ENCODE measurements at places on chromosomes 6 and 20.
A peak's percentile ranks its signal among the peaks of the same experiment; 100 is the strongest.

DNA sequence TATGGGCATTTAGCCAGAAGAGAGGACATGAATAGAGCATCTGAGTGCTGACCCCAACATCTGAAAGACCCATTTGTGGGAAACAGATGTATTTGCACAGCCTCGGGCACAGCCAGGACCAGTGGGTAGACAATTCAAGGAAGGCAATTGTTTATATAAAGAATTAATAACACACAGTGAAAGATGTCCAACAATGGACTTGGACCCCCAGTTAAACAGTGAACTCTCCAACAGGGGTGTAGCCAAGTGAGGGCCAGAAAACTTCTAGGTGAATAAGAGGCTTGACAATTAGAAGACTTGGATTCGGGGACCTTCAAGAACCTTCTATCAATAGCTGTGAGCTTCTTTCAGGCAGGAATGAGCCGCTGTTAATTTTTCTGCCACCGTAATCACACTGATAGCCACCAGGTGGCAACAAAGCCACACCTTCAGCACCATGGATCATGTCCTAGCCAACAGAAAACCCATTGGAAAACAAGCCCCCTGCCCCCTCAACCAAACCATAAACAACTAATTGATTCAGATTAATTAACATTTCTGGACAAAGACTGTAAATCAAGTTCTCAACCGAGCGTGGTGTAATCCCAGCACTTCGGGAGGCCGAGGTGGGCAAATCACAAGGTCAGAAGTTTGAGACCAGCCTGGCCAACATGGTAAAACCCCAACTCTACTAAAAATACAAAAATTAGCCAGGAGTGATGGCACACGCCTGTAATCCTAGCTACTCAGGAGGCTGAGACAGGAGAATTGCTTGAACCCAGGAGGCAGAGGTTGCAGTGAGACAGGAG, 8.8 kb upstream of the SRSF6 start:
- peak; percentile 37 for DNase-seq

- DNase-seq: no peak
Measured at GRCh38 chr20:22341508-22341907, 242.9 kb downstream of the FOXA2 start.

- DNase-seq: no peak
Measured at GRCh38 chr20:25066386-25066785, 8.4 kb upstream of the ACSS1 start.

DNA sequence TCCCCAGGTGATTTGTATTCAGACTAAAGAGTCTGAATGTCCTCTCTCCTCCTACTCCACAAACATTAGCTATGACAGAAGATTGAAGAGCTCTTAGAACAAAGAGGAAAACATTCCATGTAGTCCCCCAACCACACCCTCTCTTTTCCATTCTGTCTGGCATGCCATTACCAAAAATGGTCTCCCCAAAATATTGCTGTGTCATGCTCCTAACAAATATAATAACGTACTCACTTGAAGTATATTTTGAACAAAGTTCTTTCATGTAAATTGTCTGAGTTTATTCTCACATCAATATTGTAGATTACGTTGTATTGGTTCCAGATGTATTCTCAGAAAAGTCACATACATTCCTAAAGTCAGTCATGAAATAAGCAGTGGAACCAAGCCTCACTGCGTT, 467.3 kb upstream of the IRAK1BP1 start:
- no peak for DNase-seq

DNA sequence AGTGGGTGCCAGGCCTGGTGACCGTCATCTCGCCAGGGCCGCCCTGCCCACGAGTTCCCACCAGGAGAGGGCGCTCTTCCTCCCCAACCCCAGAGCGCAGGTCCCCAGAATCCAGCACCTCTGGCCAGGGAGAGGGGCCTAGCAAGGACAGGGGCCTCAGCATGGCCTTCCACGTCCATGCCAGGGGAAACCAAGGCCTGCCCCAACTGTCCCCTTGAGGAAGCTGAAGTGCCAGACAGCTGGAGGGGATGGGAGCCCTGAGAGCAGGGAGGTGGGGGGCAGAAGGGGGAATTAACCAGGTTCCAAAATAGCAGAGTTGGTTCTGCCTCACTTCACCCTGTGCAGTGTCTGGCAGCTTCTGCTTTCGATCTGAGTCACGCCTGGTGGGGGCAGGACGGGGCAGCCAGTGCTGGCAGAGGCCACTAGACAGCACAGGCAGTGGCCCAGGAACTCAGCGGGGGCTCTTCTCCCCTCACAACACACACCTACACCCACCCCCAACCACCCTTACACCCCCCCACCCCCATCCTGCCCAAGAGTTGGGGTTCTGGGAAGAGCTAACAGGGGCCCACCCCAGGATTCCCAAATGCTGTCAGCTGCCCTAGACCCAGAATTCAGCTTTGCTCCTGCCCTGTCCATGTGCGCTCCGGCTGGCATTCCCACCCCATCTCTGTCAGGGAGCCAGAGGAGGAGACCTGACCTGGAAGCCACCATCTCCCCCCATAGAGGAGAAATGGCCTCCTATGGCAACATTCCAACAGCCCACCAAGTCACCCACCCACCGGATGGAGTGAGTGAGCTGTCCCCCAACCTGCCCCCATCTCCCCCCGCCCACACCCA, 29.2 kb downstream of the TFEB start:
- DNase-seq: peak; percentile 14

- DNase-seq: no peak
Measured at GRCh38 chr20:46970937-46971630, 76.4 kb downstream of the EYA2 start.

- peak; percentile 30 for DNase-seq
Measured at GRCh38 chr6:111550953-111551352, 54.7 kb downstream of the TRAF3IP2 start.

DNA sequence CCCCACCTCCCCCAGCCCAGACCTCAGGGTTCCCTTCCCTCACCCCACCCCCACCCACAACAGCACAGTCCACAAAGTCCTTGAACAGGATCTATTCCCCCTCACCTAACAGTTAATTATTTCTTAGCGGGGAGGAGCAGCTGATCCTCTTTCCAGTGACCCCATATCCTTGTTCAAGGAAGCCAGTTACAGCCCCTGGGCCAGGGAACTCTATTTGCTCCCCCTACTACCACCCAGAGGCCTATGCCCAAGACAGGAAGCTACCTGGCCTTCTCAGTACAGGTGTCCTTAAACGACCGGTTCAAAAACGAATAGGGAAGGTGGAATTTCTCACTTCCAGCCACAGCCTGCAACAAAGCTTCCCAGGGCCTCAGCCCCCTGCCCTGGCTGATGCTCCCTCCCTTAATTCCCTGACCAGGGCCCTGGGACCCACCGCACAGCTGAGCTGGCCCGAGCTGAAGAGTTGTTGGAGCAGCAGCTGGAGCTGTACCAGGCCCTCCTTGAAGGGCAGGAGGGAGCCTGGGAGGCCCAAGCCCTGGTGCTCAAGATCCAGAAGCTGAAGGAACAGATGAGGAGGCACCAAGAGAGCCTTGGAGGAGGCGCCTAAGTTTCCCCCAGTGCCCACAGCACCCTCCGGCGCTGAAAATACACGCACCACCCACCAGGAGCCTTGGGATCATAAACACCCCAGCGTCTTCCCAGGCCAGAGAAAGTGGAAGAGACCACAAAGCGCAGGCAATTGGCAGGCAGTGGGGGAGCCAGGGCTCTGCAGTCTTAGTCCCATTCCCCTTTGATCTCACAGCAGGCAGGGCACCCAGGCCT, 778 bp downstream of the MCCD1 start:
- no peak for DNase-seq

GRCh38 chr6:141140905-141141304, 991.8 kb upstream of the GJE1 start:
- no peak for DNase-seq

GRCh38 chr20:31841928-31842327, 3.5 kb downstream of the FOXS1 start:
- no peak for DNase-seq

DNA sequence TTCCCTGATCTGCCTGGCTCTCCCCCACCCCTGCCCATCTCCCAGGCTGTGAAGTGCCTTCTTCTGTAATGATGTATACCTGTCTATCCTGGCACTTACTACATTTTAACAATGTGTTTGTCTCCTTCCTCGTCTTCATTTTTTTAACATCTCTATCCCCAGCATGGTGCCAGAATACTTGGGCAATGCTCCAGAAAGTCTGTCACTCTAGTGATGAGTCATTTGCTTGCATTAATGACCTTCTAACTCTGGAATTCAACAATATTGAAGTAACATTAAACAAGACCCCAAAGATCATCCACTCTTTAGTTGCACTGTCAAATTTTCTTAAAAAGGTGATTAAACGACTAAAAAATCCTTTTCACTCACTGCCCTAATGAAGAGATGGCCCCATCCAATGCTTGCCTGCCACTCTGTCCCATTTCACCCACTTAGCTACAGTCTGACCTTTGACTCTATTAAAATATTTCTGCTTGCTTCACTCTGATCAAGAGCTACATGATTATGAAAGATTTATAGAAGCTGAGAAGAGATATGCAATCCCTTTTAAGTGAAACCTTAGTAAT, 7.7 kb upstream of the KLHL31 start:
- DNase-seq: no peak

- no peak for DNase-seq
Measured at GRCh38 chr6:159127701-159128100, 41.5 kb upstream of the FNDC1 start.

- no peak for DNase-seq
Measured at GRCh38 chr6:3847521-3847920, 1.7 kb upstream of the FAM50B start.

DNA sequence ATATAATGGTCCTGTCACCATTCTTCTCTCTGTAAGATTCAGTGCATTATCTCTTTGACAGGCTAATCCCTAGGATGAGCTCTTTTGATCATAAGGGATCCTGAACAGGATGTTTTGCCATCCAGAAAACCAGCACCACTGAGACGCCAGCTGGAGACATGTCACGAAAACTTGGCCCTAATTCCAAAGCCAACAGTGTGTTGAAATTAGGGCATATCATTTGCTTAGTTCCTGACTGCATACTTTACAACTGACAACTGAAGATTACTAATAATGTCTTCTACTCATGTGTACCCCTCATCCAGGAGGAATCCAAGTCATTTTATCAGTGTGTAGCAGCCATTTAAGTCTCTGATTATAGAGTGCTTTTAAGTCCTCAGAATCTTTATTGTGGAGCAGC, 243.6 kb downstream of the KCNQ5 start:
- DNase-seq: no peak

DNA sequence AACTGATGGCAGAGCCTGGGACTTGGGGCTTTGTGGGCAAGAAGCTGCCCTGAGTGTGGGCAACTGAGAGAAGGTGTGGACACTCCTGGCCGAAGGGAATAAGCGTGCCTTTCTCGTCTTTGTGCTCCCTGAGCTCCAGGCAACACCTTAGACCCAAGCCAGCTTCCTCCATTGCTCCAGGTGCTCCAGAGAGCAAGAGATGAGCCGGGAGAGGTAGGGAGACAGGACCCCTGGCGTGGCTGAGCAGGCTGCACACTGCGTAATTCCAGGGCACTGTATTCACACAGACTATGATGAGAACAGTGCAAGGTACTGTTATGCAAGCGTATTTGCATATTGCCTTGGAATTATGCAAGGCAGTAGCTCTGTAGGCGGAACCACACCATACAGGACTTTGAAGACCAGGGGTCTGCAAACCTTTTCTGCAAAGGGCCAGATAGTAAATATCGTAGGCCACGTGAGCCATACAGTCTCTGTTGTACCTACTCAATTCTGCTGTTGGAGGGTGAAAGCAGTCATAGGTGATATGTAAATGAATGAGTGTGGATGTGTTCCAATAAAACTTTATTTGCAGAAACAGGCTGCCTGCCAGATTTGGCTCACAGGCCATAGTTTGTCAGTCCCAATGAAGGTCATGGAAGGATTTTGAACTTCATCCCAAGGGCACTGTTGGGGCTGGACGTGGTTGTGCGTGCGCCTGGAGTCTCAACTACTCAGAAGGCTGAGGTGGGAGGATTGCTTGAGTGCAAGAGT, 42.1 kb upstream of the FAM83D start:
- no peak for DNase-seq

GRCh38 chr6:40253420-40253819, 319.2 kb upstream of the MOCS1 start:
- DNase-seq: no peak

- no peak for DNase-seq
Measured at GRCh38 chr6:55082021-55082420, 92.3 kb upstream of the HCRTR2 start.

GRCh38 chr6:1226277-1227099, 85.4 kb upstream of the FOXQ1 start:
- DNase-seq: no peak

DNA sequence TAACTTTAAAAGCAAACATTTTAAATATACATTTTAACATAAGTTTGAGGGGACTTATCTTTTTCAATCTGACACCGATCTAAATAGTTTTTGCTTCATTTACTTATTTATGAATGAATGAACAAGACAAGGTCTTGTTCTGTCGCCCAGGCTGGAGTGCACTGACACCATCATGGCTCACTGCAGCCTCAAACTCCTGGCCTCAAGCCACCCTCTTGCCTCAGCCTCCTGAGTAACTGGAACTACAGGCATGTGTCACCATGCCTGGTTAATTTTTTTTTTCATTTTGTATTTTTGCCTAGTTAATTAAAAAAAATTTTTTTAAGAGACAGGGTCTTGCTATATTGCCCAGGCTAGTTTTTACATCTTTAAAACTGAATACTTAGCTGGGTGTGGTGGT, 25.4 kb downstream of the FBXO9 start:
- DNase-seq: no peak

DNA sequence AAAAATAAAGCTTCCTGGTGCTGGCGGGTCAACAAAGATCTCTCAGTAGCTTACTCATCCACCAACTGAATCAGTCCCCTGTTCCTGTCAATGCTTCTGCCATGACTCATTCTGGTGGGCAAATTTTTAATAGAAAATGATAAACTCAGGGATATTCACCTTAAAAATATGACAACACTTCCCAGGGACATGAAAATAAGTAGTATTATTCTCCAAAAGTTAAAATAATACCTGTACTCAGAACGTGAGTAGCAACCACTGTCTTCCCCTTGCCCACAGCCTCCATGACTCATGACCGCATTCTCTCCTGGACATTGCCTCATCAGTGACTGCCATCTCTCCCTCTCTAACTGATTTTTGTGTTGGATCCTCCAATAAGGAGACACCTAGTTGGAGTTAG, 552.3 kb downstream of the KIF16B start:
- no peak for DNase-seq

- no peak for DNase-seq
Measured at GRCh38 chr6:141467881-141468280, 664.8 kb upstream of the GJE1 start.

GRCh38 chr6:2193931-2194330, 51.5 kb downstream of the GMDS start:
- no peak for DNase-seq
